Posterior cingulate gyrus (tissue), 11 donors: ENCODE measurements at places on chromosomes 5 and 9.

DNA sequence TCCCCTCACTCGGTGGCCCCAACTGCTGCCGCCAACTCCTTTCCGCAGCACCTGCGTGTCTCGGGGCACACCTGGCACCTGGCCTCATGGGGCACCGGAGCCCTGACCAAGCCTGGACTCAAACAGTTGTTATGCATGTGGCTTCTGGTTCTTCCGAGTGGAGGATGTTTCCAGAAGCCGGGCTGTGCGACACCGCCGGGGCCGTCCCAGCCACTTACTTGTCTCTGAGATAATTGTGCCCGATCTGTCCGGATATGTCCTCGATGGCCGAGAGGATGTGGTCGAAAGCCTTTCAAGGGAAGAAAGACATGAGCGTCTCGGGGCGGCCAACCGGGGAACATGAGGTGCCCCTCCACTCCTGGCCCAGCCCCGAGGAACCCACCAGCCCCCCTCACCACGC, 38.4 kb downstream of the EXOC3 start:
- no peak for DNase-seq

DNA sequence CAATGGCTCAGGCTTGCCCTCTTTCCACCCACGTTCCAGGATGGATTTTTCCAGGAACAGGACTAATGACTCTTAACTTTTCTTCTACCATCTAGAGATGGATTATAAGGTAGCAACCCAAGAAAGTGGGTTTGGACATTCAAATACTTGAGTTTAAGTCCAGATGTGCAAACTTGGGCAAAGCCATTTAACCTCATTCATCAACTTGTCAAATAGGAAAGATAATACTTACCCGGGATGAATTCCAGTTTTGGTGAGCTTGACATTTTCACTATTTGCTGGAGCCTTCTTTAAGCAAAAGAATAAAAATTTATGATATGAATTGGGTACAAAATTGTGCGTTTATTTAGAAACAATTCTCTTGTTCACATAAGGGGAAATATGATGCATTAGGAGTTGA, 44.3 kb upstream of the ZBED3 start:
- DNase-seq, result no peak

GRCh38 chr5:162384225-162384624, 316.7 kb downstream of the GABRG2 start:
- DNase-seq, result no peak

DNA sequence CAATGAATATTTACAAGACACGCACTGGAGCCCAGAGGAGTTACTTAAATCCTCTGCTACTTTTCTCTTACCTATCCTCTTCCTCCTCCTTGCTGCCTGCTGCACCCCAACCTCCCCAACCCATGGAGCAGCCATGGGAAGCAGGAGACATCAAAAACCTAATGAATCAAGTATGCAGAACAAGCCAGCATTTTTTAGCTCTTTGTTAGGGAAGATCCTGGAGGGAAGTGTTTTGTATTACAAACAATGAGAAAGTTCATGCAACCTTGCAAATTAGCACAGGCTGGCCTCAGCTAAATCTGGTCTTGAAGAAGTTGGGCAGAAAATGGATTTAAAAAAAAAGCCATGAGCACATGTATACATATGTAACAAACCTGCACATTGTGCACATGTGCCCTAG, 498.8 kb downstream of the KIF4B start:
- DNase-seq, result no peak

GRCh38 chr5:68657055-68657961, 436.5 kb upstream of the SLC30A5 start:
- DNase-seq, result no peak

DNA sequence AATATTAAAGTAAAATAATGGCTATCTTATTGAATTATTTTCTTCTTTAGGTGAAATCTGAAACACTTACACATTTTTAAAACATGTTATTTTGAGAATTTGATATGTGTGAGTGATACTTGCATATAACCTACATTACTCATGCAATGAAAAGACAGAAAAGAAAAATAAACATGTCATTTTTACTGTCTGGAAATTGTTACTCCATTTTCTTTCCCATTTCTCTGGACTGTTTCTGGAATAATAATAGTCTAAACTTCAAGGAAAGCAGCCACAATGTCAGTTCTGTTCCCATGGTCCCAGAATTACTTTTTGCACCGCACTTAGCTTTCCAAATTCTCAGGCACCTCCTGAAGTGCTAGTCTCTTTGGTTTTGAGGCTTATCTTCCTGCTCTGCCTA, 145.5 kb downstream of the PRR16 start:
- no peak for DNase-seq
